ENCODE measurements at places on chromosomes 4 and X.

DNA sequence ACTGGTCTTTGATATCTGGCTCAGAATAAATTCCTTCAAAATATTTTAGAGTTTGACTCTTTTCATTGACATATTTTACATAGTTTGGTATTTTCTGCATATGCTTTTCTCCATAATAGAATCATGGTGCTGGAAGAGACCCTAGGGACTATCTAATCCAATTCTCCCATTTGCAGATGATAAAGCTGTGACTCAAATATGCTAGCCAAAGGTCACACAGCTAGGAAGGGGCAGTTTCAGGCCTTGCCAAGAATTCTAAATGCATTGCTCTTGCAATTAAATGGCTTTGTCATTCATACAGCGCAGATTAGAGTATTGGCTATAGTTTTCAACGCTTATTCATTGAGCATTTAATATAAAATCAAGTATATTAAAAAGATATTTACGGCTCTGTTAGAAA lies 374.1 kb upstream of the RASGEF1B start:
- DNase-seq, result no peak

- DNase-seq, result no peak
These were observed 170.5 kb downstream of the PALLD start for GRCh38 chr4:168667376-168667775.

- DNase-seq, result no peak
These were observed 59.1 kb upstream of the RXFP1 start for GRCh38 chr4:158462611-158463010.

GRCh38 chr4:137106287-137106686 lies 426.0 kb downstream of the PCDH18 start:
- DNase-seq, result no peak

GRCh38 chrX:11437642-11438379 lies 144.6 kb downstream of the AMELX start:
- DNase-seq, result no peak

- no peak for DNase-seq
These were observed 52.6 kb downstream of the CASK start for GRCh38 chrX:41870719-41871151.

DNA sequence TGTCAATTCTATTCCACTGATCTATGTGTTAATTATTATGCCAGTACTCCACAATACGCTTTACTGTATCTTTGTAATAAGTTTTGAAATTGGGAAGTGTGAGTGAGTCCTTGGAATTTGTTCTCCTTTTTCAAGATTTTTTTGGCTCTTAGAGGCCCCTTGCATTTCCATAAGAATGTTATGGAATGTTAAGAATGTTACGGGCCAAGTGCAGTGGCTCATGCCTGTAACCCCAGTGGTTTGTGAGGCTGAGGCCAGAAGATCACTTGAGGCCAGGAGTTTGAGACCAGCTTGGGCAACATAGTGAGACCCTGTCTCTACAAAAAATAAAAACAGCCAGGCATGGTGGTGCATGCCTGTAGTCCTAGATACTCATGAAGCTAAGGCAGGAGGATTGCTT lies 167.6 kb upstream of the CXorf66 start:
- DNase-seq, result no peak

- DNase-seq, result no peak
These were observed 81.2 kb downstream of the NPY1R start for GRCh38 chr4:163251204-163251603.

DNA sequence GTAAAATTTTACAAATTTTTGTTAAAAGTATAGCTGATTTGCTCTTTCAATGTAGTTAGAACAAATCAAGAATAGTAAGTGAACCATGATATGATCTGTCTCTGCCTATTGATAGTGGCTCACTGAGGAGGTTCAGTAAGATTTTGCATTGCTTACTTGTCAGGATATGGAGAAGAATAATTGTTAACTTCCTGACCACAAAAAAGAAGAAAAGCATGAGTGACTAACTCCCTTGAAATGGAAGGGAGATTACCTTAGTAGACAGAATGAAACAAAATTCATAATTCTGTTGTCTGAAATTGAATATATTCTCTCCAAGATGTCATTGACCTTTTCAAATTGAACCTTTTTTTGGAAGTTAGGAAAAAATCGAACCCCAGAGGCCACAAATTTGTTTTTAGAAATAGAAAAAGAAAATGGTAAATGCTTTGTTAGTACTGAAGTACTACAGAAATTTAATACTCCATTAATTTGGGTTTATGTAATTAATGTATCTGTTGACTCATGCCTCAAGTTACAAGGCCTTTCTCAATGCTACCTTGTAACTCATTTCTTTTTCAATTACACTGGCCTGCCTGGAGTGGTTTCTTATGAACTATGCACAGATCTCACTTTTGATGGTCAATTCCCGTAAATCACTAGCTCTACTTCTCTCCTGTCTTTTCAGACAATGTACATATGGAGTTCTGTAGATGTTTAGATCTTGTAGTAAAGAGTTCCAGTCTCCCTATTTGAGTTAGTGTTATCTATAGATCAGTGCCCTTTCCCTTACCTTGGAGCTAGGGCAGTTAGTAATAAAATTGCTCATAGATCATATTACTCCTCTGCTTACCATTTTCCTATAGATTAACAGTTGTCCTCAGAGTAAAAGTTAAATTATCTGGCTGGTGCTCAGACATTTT lies 139.3 kb downstream of the TLL1 start:
- DNase-seq, result no peak

DNA sequence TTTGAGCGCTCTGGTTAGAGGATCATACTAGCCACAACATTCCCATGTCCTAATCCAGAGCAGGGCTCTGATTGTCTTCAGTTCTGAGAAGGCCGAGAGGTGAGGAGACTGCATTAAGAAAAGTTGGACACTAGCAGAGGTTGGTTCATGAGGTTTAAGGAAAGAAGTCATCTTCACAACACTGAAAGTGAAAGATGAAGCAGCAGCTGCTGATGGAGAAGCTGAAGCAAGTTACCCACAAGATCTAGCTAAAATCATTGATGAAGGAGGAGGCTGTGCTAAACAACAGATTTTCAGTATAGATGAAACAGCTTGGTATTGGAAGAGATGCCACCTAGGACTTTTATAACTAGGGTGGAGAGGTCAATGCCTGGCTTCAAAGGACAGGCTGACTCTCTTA lies 36.8 kb downstream of the RAP1GDS1 start:
- DNase-seq, result no peak

GRCh38 chr4:74338792-74339333 lies 26.1 kb upstream of the EREG start:
- no peak for DNase-seq

GRCh38 chr4:112279025-112279881 lies 6.5 kb downstream of the TIFA start:
- DNase-seq, result no peak

DNA sequence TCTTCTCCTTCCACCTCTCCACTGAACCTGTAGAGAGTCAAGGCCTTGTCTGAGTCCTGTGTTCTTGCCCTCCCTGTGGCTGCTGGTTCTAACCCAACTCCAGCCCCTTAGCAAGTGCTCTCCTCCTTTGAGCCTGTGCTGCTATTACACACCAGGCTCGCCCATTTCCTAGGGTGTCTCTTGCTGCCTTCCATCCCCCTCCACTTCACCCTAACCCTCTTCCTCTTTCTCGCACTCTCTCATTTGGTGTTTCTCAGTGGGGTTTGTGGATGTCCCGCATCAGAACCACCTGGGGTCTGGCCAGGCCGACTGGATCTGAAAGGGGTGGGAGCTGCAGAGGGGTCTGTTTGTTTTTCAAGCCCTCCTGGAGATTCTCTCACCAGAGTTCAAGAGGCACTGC lies 156.7 kb downstream of the SPRY1 start:
- DNase-seq, result no peak

DNA sequence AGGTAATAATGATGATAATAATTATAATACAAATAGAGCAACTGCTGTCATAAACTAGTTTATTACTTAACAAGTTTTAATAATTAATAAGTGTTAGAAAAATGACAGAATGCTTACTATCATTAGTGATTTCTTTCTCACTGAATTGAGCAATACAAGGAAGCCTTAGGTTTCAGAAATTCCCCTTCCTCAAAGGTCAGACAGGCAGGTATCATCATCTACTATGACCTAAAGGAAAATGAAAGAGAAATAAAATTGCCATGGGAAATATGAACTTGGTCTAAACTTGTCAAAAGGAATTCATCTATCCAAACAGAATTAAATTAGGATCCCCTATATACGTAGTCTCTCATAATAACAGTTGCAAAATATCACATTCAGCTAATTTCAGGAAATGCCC lies 56.3 kb upstream of the SLC7A11 start:
- no peak for DNase-seq

- no peak for DNase-seq
These were observed 118.3 kb upstream of the PDE5A start for GRCh38 chr4:119746951-119747350.

DNA sequence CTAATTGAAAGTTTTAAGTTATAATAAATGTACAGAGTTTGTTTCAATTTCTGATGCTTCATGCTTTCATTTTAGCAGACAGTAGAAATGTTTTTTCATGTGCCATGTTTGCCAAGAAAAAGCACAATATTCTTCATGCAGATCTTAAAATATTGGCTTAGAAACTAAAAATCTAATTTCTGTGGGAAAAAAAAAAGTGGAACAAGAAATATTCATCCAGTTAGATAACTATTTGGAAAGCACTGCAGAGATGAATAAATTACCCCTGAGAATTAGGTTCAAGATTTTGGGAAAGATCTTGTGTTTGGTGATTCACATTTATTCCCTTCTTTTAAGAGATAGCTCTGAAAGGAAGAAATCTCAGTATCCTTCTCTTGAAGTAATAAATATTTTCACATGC lies 912.5 kb downstream of the C4orf33 start:
- no peak for DNase-seq

GRCh38 chr4:102318105-102318504 lies 27.2 kb downstream of the SLC39A8 start:
- DNase-seq, result no peak

- DNase-seq, result no peak
These were observed 182.5 kb upstream of the INTU start for GRCh38 chr4:127450276-127450675.

- DNase-seq, result no peak
These were observed 3.3 kb downstream of the XPNPEP2 start for GRCh38 chrX:129741880-129742758.

DNA sequence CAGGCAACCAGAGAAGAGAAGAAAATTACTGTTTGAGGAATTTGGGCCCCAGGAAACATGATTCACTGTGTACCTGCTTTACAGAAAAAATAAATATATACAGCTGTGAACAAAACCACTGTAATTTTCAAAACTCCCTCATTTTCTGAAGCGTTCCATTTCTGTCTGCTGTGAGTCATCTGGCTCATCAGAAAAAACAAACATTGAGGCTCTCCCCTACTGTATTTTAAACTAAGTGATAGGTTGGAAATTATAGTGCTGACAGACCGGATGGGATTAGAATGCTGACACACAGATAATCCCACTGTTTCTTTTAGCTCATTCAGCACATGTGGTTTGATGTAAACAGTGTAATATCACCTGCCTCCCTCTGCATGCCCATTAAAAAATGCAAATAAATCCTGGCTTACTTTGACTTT lies 847.0 kb downstream of the TRIML1 start:
- peak; percentile 41 for DNase-seq

- no peak for DNase-seq
These were observed 30.8 kb downstream of the NOP14 start for GRCh38 chr4:2932321-2932950.

GRCh38 chr4:54254116-54254914 lies 25.2 kb downstream of the PDGFRA start:
- no peak for DNase-seq

DNA sequence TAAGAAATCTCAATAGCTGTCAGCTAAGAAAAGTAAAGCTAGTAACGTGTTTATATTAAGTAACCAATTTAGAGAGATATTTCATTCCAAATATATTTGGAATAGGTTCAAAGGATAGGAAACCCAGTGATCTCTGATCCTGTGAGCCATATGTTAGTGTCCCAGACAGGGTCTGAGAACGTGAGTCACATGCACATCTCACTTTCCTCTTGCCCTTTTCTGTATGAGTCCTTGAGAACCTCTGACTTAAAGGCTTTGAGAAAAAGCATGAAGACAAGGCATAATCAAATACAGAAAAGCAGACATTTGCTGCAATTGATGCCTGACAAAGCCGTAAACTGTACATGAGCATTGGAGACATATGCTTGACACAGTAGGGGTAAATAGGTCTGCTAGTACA lies 655.1 kb upstream of the ADGRL3 start:
- DNase-seq, result no peak

DNA sequence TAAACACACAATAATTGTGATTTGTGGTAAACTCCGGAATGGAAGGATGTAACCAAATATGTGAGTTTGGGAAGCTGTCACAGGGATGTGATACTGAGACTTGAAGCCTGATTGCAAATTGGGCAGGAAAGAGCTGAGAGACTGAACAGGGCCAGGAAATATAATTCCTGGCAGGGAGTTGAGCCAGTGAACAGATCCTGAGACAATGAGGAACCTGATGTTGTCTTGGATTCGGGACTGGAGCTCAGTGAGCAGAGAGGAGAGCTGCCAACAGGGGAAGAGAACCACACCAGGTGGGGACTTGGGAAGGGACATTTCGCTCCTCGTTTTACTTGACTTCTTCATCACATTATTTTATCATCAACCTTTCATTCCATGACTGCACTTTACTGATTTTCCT lies 386.0 kb downstream of the TLL1 start:
- no peak for DNase-seq

- DNase-seq, result no peak
These were observed 109.7 kb downstream of the RTL5 start for GRCh38 chrX:72021975-72022374.

DNA sequence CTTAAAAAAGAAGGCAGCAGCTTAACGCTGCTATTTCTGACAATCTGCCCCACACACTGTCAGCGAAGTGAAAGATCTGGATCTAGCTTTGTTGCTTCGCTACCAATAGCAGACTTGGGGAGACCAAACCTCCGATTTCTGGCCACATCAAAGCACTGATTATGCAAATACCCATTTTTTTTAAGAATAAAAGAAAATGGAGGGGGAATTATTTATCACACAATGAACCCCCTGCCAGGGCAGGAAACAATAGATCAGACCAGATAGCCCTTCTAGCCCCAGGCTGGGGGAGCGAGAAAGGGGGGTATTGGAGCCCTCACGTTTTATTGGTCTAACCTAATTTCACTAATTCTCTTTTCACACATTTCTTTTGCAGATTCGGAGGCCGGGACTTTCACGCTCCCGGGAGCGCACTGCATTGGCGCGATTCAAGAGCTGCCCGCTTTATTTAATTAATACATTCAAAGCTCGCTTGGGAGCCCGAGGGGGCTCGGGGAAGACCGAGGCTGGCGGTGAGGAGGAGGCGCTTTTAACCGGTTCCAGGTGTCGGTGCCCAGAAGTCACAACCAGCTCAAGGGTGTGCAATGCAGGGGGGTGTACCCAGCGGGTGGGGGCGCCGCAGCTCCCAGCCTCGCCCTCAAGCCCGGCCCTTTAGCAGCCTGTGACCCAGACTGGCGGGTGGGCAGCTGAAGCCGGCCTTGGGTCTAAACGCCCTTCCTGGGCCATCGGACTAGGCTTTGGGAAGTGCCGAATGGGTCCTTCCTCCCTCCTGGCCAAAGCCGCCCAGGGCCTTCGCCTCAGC lies 5.5 kb downstream of the NEUROG2 start:
- no peak for DNase-seq

All from BJ (cell line).